Stimulated activated CD8-positive, alpha-beta memory T cell treated with anti-CD3 and anti-CD28 coated beads, Interleukin-7, amount 100 ng/mL, for 48 hours (primary cell): ENCODE measurements at places on chromosomes 6 and 20.

GRCh38 chr6:134164300-134164699 lies 111.9 kb upstream of the SLC2A12 start:
- no peak for DNase-seq

DNA sequence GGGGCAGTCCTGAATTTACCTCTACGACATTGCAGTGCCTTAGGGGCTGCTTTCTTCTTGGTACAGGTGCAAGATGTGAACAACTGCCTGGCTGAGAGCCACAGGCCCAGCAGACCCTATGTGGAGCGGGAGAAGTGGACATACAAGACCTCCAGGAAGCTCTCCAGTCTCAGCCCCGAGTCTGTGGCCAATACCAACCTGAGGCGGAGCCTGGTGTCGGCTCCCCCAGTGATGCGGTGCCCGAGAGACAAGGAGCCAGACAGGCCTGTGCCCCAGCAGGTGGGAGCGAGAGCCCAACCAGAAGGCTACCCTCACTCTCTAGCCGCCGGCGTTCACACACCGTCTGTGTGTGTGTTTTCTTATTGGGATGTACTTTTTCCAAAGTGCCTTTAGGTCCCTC lies 59.6 kb downstream of the EFCAB8 start:
- DNase-seq = no peak

- DNase-seq = no peak
Measured at GRCh38 chr6:52351879-52352238, 10.1 kb upstream of the PAQR8 start.

- DNase-seq = no peak
Measured at GRCh38 chr6:132063738-132064137, 112.6 kb upstream of the CCN2 start.

DNA sequence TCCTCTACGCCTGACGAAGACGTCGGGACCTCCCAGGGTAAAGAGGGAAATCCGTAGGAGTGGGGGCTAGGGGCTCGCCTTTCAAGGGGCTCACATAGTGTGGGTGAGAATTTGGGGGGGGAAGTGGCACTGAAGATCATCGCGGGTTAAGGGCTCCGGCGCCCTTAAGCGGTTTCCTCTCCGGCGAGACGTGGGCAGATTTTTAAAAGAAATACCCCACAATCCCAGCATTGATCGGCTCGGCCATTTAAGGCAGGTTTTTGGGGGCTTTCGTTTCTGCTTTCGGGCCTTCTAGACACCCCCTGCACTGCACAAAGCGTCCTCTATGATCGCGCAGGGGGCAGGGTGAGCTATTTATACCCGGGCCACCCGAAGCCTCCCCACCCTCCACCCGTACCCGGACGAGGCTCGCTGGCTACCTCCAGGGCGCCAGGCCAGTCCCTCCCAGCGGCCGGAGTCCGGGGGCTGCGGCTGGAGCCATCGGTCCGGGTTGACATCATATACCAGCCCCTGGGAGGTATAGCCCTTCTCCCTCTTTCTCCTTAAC lies 1.2 kb downstream of the NKX2-2 start:
- DNase-seq = no peak

- no peak for DNase-seq
Measured at GRCh38 chr20:47540443-47541354, 39.0 kb downstream of the NCOA3 start.

GRCh38 chr6:125829433-125829832 lies 38.7 kb downstream of the NCOA7 start:
- DNase-seq = no peak

- DNase-seq = no peak
Measured at GRCh38 chr6:133594652-133595110, 294.2 kb upstream of the TCF21 start.

GRCh38 chr6:18897350-18897749 lies 510.2 kb downstream of the RNF144B start:
- DNase-seq = no peak

DNA sequence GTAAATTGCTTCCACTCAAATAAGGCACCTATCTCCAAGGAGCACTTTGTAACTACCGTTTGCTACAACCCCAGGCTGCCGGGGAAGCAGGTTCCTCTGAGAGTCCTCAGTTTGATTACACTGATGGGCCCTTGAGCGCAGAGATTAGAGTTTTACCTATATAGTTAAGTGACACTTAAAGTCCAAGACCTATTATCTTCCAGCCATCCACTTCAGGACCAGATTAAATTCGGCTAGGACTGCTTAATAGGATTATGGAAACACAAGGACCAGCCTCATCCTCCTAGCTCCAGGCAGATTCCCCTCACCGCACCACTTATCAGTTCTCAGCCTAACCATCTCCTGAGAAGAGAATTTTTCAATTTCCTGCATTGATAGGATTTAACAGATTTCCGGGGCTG lies 64.7 kb upstream of the TIAM2 start:
- no peak for DNase-seq

- no peak for DNase-seq
Measured at GRCh38 chr20:46699651-46700359, 9.6 kb upstream of the SLC2A10 start.

DNA sequence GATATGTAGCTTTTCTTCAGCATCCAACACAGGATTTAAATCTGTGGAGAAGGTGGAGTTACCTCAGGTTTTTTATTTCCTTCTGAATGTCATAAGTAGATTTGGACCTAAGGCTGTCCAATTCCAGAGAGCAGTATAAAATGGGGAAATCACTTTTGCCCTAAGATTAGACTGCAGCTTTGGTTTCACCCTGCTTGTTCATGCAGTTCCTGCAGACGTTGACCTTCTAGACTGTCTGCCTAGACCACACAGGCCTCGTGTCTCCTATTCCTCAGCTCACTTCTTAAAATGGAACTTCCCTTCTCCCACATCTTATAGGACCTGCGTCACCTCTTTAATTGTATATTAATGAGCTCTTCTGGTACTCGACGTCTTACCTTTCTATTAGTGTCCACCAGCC lies 26.0 kb upstream of the C6orf62 start:
- no peak for DNase-seq

- no peak for DNase-seq
Measured at GRCh38 chr6:56245903-56246351, 1.5 kb downstream of the COL21A1 start.

DNA sequence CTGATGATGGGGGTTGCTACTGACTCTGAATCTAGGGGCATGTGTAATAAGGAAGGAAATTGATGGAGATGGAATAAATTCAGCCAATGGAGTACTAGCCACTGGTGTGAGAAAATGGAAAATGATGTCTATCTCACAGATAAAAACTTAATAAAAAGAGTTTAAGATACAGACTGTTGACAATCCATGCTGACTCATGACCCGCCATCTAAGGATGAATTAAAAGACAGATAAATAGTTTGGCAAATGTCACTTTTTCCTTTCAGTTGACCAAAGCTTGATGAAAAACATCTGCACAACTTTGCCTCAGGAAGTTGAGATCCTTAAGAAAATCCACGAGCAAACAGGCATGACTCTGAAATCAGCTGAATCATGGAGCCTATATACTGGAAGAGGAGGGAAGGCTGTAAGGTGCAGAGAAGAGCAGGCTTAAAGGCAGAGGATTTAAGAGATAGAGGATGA lies 82.6 kb upstream of the BMP5 start:
- no peak for DNase-seq

DNA sequence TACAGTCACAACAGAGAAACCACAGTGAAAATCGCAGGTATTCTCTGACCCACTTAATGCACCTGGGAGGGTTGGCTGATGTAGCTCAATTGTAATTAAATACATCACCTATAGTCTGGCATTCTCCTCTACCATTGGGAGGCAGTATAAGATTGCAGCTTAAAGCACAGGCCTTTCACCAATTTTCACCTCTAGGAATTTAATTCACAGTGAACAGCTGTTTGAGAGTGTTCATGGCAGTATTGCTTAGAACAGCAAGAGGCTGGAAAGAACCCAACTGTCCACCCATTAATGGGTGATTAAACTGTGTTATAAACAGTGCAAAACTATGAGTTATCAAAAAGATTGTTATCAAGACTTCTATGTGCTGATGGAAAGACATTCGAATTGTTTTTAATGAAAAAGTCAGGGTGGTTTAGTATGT lies 2.0 kb downstream of the EDEM2 start:
- no peak for DNase-seq

- DNase-seq = no peak
Measured at GRCh38 chr6:18432180-18432579, 45.0 kb downstream of the RNF144B start.

- no peak for DNase-seq
Measured at GRCh38 chr6:56385981-56386593, 138.7 kb upstream of the COL21A1 start.

DNA sequence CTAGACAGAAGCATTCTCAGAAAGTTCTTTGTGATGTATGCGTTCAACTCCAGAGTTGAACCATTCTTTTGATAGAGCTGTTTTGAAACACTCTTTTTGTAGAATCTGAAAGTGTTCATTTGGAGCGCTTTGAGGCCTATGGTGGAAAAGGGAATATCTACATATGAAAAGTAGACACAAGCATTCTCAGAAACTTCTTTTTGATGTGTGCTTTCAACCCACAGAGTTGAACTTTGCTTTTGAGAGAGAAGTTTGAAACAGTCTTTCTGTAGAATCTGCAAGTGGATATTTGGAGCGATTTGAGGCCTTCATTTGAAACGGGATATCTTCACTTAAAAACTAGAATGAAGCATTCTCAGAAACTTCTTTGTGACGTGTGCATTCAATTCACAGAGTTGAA lies 582.6 kb upstream of the ZNF337 start:
- DNase-seq = no peak

- DNase-seq = no peak
Measured at GRCh38 chr6:44264154-44265006, 971 bp downstream of the NFKBIE start.

DNA sequence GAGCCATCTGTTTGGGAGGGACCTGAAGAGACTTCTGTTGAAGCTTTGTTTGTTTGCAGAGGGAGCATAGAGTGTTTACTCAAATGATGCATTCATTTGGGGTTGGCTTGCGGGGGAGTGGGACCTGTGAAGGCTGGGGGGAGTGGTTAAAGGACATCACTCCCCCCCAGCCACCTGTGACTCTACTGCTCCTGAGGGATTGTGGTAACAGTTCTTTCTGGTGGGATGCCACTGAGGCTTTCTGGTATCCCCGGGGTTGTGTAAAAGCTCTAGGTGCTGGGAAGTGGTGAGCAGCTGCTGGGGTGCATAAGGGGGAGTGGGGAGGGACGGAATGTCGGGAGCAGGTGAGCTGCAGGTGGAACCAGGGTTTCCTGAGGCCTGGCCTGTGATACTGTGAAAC lies 239.2 kb upstream of the QKI start:
- DNase-seq = no peak

DNA sequence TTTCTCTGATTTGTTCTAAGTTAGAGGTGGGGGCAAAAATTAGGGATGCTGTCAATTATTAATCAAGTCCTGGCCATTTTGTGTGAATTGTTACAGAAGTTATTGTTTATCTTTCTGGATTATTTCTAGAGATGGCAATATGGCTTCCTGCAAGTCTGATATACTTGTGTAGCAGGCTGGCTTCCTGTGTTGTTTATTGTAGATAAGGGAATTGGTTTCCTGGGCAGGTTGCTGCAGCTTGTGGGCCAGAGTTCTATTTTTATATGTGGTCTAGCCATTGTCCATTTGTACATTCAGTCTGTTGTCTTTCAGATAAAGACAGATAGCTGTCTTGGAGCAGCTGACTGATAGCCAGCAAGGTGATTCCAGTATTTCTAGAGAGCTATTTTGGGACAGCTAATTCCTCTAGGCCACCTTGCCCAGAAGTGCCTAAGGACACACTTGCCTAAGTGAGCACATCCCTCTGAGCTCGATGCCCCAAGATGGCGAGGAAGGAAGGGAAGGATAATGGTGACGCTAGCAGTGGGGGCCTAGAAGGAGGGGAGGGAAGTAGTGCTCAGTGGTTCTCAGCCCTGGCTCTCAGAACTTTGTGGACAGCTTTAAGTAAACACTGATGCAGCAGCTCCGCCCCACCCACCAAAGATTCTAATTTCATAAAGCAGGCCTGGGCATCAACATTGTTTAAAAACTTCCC lies 25.5 kb downstream of the DDO start:
- DNase-seq = no peak

DNA sequence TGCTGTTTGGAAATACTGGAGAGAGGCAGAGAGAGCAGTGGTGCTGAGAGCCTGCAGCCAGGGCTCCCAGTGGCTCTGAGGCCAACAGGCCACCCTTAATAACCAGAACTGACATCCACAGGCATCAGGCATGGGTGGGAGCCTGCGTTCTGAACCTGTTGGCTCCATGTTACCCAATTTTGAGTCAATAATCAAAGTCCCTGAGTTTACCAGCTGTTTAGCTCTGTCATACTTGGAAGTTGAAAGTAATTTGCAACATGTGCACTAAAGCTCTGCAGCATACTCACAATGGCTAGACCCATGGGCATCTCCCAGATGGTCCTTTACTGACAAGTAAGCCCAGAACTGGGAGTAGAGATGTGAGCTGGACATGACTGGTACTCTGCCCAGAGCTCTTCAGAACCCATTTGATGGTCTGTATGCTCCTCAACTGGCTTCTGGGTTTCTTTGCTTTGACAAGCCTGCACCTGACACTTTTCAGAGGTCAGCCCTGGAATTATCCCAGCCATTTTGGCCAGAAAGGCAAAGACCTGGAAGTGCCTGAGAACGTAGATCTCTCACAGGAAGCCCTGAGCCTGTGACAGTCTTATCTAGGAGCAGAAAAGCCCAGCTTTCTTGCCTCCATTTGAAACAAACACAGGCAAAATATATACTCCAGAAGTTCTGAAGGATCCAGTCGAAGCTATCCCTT lies 122.4 kb upstream of the CITED2 start:
- DNase-seq = no peak

DNA sequence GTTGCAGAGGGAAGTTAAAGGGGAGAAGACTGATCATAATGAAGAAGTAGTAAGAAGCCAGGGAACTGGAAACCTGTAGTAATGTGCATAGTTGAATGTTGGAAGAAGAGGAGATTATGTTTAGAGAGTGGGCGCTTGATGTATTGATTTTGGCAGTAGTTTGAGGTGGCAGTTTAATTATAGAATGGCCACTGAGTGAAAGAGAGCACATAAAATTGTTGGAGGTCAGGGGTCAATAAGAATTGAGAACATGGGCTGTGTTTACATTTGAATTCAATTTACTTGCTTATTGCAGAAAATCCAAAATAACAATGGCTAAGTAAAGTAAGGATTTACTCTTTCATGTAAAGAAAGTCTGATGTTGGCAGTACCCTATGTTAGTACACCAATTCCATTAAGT lies 15.7 kb downstream of the VTA1 start:
- DNase-seq = no peak

DNA sequence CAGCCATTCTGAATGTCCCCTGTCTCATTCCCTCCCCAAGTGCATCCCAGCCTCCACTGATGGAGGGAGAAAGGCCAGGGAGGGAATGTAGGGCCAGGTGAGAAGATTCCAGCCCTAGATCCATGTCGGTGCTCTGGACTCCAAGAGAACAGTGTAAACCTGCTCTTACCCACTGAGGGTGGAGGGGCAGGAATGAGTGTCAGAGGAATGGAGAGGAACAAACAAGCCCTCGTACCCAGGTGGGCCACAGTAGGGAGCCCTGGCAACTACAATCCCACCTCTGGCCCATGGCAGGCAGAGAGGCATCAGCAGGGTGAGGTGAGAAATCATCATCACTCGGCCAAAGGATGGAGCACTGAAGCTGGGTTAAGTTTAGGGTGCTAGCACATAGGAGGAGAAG lies 54.6 kb downstream of the STAU1 start:
- DNase-seq = no peak
